Cerebellar nuclear complex (tissue), 1 donor: ENCODE measurements at places on chromosomes 7 and 10.

- no peak for DNase-seq
Observed at GRCh38 chr7:3280445-3280844, 20.6 kb upstream of the SDK1 start.

DNA sequence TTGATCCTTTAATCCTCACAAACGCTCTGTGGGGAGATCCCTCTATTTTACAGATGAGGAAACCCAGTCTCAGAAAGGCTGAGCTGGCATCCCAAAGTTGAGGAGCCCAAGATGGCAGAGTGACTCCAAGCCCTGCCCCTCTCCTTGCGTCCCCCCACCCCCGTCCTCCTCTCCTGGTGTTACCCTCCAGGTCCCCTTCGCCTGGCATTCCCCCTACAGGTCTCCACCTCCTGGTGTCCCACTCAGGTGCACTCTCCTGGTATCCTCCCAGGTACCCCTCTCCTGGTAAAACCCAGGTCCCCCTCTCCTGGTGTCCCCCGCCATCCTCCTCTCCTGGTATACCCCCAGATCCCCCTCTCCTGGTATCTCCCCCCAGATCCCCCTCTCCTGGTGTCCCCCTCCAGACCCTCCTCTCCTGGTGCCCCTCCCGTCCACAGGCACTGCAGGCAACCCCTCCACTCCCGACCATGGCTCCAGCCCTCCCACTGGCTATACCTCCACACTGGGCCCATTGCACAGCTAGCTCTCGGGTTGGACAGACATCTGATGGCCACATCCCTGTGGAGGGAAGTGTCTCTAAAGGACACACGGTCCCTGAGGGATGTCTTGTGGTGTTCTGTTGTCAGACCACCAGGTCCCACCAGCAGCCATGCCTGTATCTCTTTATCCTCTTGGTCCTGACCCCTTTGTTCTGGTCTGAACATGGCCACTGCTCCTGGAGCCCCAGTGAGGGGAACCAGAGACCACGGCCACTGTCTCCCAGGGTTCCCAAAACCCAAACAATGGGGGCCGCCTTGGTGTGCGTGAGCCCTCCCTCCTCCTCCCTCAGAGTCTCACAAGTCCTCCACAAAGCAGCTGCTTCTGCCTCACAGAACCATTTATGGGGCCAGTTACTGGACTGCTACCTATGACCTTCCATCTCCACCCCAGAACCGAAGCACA, 37.2 kb downstream of the CALML3 start:
- DNase-seq = no peak

DNA sequence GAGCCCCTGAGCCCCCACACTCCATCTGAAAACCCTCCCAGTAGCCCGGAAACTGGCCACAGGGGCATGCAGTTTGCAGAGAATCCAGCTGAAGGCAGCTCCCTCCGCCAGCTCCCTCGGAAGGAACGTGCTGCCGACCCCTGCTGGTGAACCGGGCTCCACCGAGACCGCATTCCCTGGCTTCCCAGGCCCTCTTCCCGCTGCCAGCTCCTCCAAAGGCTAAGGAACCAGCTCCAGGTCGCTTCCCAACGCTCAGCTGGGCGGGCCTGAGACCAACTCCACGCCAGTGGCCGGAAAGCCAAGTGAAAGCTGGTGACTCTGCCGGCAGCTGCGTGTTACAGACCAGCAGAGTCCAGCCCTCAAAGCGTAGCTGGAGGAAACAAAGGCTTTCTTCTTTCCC, 35.8 kb downstream of the GPER1 start:
- DNase-seq = no peak

DNA sequence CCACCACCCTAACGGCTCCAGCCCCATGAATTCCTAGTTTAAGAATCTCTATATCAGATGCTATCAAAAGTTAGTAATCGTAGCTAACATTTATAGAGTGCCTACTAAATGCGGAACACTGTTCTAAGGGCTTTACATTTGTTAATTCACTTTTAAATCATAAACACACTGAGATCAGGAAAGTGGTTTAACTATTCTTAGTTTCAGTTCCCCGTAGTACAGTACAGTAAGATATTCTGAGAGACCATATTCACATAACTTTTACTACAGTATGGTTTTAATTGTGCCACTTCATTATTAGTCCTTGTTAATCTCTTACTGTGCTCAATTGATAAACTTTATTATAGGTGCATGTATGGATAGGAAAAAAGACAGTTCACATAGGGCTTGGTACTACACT, 22.5 kb downstream of the SYPL1 start:
- no peak for DNase-seq

GRCh38 chr7:55210716-55211115, 154.4 kb upstream of the LANCL2 start:
- no peak for DNase-seq

GRCh38 chr7:102395592-102395872, 631 bp upstream of the PRKRIP1 start:
- DNase-seq = no peak

- no peak for DNase-seq
Observed at GRCh38 chr10:18505456-18506118, 145.8 kb downstream of the NSUN6 start.

GRCh38 chr10:35564341-35564968, 40.7 kb upstream of the GJD4 start:
- DNase-seq = no peak

DNA sequence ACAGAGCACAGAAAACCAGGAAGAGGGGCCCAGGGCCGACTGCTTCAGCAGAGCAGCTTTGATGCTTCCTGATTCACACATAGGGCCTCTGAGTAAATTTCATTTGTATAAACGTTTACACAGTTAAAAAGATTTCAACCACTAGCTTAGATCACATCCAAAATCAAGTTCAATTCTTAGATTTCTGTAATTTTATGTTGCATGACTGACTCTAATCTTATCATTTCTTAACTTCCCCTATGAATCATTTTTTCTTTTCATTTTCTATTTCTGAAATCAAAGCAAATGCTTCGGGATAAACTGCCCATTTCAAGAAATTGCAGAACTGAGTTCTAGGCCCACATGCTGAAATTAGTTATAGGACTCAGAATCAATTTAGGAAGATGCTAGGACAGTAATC, 224.7 kb downstream of the INHBA start:
- DNase-seq = no peak

- no peak for DNase-seq
Observed at GRCh38 chr7:128164061-128164954, 76.8 kb upstream of the LEP start.

- no peak for DNase-seq
Observed at GRCh38 chr10:6423413-6424170, 156.5 kb downstream of the PRKCQ start.

GRCh38 chr10:118968482-118968881, 61.0 kb upstream of the NANOS1 start:
- no peak for DNase-seq
